ENCODE measurements at places on chromosomes 1 and 21.

GRCh38 chr1:228383773-228384172 lies 22.9 kb downstream of the TRIM11 start:
- no peak for DNase-seq

DNA sequence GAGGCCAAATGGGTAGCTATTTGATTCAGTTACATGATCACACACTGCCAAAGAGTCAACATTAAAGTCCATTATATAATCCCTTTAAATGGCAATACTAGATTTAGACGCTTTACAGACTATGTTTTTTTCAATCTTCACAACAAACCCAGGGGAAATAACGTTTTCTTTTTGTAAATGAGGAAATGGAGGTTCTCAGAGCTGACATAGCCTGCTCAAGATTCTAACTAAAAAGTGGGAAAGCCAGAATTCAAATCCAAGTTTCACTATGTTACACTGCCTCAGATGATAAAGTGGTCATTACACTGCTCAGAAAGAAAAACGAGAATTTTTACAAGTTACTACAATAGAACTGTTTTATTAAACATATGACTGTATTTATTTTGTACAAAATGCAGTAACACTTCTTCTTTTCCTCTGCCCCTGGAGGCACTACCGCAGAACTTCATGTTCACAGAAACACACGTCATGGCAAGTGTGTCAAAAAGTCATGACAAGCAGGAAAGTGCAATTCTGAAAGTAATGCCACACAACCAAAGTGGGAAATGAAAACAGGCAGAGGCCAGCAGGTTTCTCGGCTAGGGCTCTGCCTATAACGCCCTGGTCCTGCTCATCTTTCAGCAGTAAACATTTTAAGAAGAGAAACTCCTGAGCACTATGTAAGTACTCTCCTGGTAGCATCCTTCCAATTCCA lies 19.0 kb downstream of the THEMIS2 start:
- no peak for DNase-seq

DNA sequence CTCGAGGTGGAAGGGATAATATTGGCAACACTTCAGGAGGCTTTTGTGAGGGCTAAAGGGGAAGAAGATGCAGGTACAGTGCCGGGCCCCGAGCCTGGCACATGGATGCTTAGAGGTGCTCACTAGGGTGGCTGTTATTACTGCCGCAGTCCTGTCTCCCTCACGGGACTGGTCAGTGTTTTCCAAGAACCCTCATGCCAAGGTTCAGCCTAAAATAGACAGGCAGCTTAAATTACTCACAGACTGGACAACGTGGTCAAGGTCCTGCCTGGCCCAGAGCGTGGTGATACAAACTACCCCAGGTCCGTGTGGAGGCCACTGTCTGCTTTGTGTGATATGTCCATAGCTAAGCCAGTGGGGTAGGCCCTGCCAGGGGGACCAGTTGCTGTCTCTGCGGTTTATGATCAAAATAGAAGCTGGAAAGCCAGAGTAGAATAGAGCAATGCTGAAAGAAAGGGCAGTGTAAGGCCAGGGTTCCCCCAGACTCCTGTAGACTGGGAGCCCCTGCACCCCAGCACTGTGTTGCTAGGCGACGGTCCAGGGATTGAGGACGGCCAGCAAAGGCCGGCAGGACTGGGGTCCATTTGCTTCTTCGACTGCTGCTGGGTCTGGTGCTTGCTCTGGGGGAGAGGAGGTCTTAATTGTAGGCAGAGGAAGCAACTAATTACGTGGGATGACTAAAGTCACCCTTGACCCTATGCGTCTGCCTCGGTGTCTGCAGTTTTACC lies 36.1 kb downstream of the ELAPOR1 start:
- DNase-seq = no peak

DNA sequence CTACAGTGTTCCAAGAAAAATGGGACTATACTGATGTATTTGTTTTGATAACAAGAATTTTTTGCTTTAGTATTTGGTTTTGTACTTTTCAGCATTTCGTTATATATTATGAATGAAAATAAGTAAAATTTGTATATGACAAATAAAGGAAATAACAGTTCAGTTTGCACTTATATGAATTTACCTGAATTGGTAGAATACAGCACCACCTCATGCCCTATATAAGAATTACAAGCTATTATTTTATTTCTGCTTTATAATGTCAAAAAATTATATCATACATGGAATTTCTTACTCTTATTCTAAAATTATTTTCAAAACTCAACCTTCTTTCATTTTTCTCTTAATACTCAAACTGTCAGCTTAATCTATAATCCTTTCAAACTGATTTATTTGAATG lies 14.6 kb downstream of the EFCAB7 start:
- DNase-seq = no peak

- peak; percentile 2 for DNase-seq
Observed at GRCh38 chr1:103109311-103109920, 1.1 kb upstream of the COL11A1 start.

DNA sequence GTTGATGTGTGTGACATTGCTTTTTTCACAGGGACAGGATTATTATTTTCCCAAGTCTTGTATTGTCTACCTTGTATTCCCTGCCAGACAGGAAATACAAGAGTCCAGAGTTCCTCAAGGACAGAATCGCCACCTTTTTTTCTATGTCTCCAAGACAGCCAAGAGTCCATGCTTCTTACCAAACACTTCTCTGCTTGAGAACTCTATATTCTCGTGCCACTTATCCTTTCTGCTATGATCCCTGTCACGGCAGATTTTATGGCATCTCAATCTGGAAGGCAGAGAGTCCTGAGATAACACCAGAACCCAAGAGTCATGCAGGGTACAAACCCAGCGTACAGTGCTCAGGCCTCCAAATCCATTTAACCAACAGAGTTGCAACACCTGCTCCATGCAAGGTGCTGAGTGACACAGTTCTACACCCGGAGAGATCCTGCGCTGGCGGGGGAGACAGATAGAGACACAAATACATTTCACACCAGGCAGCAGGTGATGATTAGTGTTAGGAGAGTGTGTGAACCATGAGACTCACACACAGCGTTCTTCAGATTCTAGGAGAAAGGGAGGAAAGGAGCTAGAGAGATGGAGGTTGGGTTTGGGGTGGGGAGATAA lies 107.6 kb downstream of the NAV1 start:
- no peak for DNase-seq

GRCh38 chr1:6454856-6455751 lies 10.9 kb downstream of the TNFRSF25 start:
- no peak for DNase-seq

DNA sequence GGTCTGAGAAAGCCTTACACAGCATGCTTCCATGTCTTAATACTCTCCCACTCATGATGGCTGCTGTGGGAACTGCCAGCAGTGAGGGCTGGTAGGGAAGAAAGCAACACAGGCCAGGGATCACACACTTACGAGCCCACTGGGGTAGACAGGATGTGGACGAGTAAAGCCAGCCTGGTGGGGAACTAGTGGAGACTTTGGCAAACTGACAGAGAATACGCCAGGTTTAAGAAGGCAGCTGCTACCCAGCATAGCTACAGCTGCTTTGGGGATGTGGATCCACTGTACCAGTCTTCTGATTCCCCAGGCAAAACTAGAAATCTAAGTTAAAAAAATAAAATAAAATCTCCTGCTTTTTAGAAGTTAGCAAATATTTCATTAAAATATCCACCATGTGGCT lies 664.0 kb downstream of the SMYD3 start:
- no peak for DNase-seq

All from NCI-H1105 (cell line).